ENCODE measurements at places on chromosomes 3 and 15. TPM values are rescaled to one million over a fixed set of nuclear protein-coding genes. Genes with fewer than 3 reads are reported as not detected.

Gene PLA2G4F
- total RNA-seq: not detected

Gene THPO
- total RNA-seq: not detected

Gene CATSPER2
- 1.6 TPM for total RNA-seq

Gene CACNA2D2
- total RNA-seq: not detected

Gene GJD2
- total RNA-seq: not detected

Gene CNTN4
- total RNA-seq: 0.33 TPM

Gene DHFR2
- total RNA-seq: 2.4 TPM

Gene GOLGA6L7
- total RNA-seq: not detected

Gene FOXL2
- 0.10 TPM for total RNA-seq

Gene ADAMTS7
- total RNA-seq: 40.9 TPM

Gene C3orf18
- 1.3 TPM for total RNA-seq

Gene SEMA6D
- 8.7 TPM for total RNA-seq

Gene PROK2
- total RNA-seq: not detected

Gene ABI3BP
- total RNA-seq: 44.4 TPM

Gene KLHL40
- not detected for total RNA-seq

Gene CISH
- 0.33 TPM for total RNA-seq

Gene QARS1
- 481 TPM for total RNA-seq

Gene SMCO1
- total RNA-seq: not detected

Gene GABRG3
- total RNA-seq: not detected
